Tibial nerve (tissue), 4 donors: ENCODE measurements at places on chromosomes 1 and 21. TPM values are rescaled to one million over a fixed set of nuclear protein-coding genes. Genes with fewer than 3 reads are reported as not detected.

DNA sequence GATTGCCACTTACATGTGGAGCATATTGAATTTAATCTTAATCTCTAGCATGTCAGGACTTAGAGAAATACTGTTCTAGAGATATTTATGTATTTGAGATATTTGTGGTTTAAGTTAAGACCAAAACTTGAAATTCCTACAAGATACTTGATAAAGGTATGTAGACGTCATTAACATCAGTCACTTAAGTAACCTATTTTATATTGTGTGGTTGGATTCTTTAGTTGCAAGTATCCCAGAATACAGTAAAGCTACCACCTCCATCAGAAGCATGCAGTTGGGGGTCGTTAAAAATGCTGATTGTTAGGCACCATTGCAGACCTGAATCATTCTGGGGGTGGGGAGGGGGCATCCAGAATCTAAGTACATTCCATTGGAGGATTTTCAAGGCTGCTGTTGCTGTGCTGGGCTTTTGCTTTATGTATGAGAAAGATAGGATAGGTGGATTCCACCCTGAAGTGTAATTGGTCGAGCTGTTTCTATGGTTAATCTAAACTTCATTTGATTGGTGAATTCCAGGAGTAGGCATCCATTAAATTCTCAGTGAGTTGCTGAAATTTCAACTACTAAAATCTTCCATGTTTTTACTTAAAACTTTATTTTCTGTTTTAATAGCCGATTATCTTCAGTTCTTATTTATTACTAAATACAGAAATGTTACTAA lies 4.0 kb downstream of the H3-3A start:
- no peak overlapping the region for H3K27ac ChIP-seq
- DNase-seq = no peak
- H3K36me3 ChIP-seq = no peaks in the 10 kb centered on the region
- H3K4me1 ChIP-seq = peaks cover 30% of the 10 kb centered on the region
- H3K4me3 ChIP-seq = no peak overlapping the region
- no peaks in the 10 kb centered on the region for H3K27me3 ChIP-seq

GRCh38 chr1:204562075-204562990 lies 46.1 kb downstream of the MDM4 start:
- DNase-seq = no peak
- no peaks in the 10 kb centered on the region for H3K27me3 ChIP-seq
- H3K4me3 ChIP-seq = no peak overlapping the region
- no peak overlapping the region for H3K27ac ChIP-seq

OPRD1 gene
- not detected for total RNA-seq

GRCh38 chr1:147389532-147390184 lies 147.2 kb downstream of the CHD1L start:
- no peaks in the 10 kb centered on the region for H3K27me3 ChIP-seq
- no peak for DNase-seq
- no peak overlapping the region for H3K4me3 ChIP-seq
- no peaks in the 10 kb centered on the region for H3K36me3 ChIP-seq
- no peak overlapping the region for H3K27ac ChIP-seq

DNA sequence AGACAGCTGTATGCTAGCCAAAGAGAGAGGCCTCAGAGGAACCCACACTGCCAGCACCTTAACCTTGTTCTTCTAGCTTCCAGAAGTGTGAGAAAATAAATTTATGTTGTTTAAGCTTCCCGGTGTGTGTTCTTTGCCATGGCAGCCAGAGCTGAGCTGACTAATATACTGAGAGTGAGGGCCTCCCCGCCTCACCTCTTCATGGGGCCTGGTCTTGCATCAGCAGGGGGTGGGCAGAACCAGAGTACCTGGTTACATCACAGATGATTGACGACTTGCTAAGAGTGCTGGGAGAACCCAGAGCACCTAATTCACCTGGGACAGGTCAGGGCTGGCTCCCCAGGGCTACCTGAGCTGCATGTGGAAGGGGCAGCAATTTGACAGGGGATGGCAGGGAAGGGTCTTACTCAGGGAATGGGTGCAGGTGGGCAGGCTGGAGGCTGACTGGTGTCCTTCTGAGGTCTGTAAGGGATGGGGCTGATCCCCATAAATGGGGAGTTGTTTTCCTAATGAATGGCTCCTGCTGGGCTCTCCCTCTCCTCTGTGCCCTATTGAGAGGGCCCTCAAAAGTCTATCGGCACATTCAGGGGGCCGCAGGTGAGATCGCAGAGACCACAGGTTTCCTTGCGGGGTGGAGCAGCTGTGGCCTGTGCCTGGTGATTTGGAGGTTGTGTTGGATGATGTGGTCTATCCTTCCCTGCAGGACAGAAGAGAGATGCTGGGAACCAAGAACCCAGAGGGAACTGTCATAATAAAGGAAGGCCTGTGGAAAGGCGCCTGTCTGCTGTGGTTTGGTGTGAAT lies 60.6 kb upstream of the ETV3 start:
- no peak overlapping the region for H3K27ac ChIP-seq
- DNase-seq = no peak
- no peaks in the 10 kb centered on the region for H3K4me1 ChIP-seq

DNA sequence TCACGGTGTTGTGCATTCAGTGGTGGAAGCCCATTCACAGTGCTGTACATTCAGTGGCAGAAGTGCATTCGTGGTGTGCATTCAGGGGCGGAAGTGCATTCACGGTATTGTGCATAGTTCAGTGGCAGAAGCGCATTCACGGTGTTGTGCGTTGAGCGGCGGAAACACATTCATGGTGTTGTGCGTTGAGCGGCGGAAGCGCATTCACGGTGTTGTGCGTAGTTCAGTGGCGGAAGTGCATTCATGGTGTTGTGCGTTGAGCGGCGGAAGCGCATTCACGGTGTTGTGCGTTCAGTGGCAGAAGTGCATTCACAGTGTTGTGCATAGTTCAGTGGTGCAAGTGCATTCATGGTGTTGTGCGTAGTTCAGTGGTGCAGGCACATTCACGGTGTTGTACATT lies 60.6 kb downstream of the PCNT start:
- no peaks in the 10 kb centered on the region for H3K27me3 ChIP-seq
- no peak overlapping the region for H3K4me3 ChIP-seq
- no peaks in the 10 kb centered on the region for H3K4me1 ChIP-seq
- no peaks in the 10 kb centered on the region for H3K36me3 ChIP-seq
- DNase-seq = no peak
- no peak overlapping the region for H3K27ac ChIP-seq

DNA sequence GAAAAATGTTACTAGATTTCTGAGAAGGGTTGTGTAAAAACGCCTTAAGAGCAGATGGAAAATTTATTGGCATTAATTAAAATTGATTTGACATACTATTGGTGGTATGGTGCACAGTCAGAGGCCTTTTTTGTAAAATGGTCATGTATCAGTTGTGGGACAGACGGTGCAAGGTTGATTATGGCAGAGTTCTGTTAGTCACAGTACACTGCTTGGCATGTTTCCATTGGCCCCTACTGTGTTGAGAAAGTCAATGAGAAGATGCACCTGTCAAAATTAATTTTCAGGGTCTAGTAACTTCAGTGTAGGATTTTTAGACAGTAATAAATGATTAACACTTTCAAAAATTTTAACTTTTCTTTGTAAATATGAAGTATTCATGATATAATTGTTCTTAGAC lies 4.4 kb downstream of the B3GALT2 start:
- no peaks in the 10 kb centered on the region for H3K27me3 ChIP-seq
- DNase-seq = no peak

PALMD gene
- 105 TPM for total RNA-seq

DNA sequence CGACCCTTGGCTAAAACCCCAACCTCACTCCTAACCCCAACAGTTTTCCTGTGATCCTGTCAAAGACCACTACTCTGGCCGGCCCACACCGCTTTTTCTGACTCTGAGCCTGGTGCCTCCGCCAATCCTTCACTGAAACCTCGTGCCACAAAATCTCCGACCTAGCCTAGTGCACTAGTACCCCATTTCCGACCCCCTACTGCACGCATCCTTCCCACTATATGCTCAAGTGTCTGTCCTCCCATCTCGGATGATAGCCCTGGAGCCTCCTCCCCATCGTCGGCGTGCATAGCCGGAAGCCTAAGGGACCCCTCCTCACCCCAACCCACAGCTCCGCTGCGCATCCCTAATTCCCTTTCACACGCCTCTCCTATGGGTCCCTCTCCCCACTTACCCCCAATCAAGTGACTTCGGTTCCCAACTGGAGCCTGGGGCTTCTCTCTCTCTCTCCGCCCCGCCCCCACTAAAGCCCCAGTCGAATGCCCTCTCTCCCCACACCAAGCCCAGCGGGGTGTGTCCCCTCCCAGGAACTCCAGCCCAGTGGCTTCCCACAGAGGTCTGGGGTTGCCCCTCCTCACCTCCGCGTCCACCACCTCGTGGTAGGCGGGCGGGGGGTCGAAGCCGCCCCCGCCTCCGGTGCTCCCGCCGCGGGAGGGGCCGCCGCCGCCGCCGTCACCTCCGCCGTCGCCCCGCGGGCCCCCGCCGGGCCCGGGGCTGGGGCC lies 791 bp downstream of the USP24 start:
- H3K27me3 ChIP-seq = no peaks in the 10 kb centered on the region
- H3K4me1 ChIP-seq = peaks cover 71% of the 10 kb centered on the region
- DNase-seq = peak; percentile 23
- no peaks in the 10 kb centered on the region for H3K36me3 ChIP-seq
- peak overlapping the region; percentile 43 for H3K4me3 ChIP-seq

DHRS3 gene
- total RNA-seq = 449 TPM

SGIP1 gene
- 5.0 TPM for total RNA-seq

- no peak overlapping the region for H3K4me3 ChIP-seq
- no peak overlapping the region for H3K27ac ChIP-seq
- DNase-seq = no peak
- no peaks in the 10 kb centered on the region for H3K27me3 ChIP-seq
- H3K4me1 ChIP-seq = no peaks in the 10 kb centered on the region
- H3K36me3 ChIP-seq = no peaks in the 10 kb centered on the region
Observed at GRCh38 chr1:10680487-10680886, 116.0 kb downstream of the CASZ1 start.

DNA sequence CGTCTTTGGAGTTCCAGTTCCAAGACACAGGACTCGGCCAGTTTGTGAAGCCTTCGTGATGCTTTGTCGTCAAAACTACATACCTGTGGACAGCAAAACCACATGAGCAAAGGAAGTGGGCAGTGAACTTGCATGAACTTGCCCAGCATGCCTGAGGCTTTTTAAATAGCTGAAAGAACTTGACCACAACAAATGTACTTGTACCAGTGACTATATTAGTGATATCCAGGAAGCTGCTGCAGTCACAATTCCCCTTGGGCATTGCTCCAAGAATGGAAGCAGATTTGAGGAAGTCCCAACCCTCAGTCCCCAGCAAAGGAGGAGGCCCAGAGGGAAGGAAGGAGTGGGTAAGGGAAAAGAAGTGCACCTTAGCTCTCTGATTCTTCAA lies 2.6 kb downstream of the FUCA1 start:
- no peak overlapping the region for H3K4me3 ChIP-seq
- DNase-seq = peak; percentile 44
- no peaks in the 10 kb centered on the region for H3K4me1 ChIP-seq
- H3K27me3 ChIP-seq = no peaks in the 10 kb centered on the region
- H3K27ac ChIP-seq = no peak overlapping the region
- H3K36me3 ChIP-seq = no peaks in the 10 kb centered on the region

DNA sequence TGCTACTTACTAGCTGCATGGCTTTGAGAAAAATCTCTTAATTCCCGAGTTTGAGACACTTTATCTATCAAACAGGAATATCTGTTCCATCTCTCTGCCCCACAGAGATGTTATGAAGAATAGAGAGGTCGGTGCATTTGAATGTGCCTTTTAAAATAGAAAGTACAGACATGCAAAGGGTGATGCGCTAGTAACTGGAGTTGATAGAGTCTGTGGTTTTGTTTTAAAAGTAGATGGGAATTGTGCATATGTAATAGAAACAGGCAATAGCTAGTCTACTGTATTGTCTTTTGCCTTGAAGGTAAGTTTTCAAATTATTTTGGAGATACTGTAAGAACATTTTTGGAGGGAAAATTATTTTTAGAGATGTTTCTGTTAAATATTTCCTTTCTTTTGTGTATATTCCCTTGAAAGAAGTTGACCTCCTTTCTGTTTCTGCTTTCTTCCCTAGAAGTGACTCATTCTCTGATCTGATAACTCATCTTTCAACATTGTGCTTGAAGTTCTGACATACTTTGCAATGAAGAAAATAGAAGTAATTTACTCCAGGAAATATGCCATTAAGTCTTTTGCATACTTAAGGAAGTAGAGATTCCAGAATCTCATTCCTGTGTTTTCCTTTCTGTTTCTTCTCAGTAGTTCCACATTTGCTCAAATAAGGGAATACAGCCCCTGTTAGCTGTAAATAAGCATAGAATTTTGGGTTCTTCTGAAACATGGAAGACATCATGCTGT lies 151.6 kb downstream of the SDCCAG8 start:
- no peaks in the 10 kb centered on the region for H3K4me1 ChIP-seq
- H3K4me3 ChIP-seq = no peak overlapping the region
- H3K36me3 ChIP-seq = no peaks in the 10 kb centered on the region
